ENCODE measurements at places on chromosomes 6 and 20.

GRCh38 chr6:97850458-97851212, 567.6 kb upstream of the MMS22L start:
- peak; percentile 63 for DNase-seq

DNA sequence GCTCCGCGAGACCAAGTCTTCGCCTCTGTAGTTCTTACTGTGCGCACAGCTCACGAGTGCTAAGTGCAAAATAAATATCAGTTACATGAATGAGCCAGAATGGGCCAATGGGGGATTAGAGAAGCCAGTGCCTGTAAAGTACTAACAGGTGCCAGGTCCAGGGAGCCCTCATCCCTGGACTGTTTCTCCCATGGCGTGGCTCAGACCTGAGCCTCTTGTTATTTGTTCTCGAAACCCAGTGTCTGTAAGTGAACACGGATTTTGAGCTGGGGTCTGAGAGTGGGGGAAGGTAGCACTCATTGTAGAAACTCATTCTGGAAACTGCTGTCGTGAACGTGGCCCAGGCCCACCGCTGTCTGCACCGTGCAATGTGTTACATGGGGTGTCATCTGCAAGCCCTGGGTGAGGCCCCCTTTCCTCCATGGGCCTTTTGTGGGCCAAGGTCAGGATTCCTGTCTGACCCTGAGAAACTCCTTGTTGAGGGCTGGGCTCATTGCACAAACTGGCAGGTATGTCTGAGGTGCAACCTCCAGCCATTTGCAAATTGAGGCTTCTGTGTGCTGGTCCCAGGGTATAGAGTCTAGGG, 154.7 kb downstream of the SYCP2 start:
- DNase-seq = no peak

DNA sequence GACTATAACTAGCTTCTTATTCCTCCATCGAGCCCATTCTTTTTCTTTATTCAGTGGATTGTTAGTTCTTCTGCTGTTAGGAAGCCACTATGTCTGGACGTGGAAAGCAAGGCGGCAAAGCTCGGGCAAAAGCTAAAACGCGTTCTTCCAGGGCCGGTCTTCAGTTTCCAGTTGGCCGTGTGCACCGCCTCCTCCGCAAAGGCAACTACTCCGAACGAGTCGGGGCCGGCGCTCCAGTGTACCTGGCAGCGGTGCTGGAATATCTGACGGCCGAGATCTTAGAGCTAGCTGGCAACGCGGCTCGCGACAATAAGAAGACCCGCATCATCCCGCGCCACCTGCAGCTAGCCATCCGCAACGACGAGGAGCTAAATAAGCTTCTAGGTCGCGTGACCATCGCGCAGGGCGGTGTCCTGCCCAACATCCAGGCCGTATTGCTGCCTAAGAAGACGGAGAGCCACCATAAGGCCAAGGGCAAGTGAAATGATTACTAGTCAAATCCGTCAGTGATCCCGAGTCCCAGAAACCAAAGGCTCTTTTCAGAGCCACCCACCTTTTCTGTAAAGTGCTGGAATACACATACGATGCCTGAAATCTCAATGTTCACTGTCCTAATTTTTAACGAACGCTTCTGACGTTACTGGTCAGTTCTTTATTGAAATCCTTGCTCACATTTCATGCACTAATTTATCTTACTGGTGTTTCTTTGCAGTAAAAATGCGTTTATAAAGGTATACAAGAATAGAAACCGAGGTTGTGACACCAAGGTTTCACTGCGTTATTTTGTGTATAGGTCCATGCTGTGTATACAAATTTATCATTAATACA, 129.9 kb downstream of the HFE start:
- peak; percentile 79 for DNase-seq

- peak; percentile 81 for DNase-seq
Measured at GRCh38 chr6:137277971-137278637, 58.9 kb upstream of the IFNGR1 start.

- no peak for DNase-seq
Measured at GRCh38 chr6:115551527-115551926, 509.2 kb downstream of the FRK start.

GRCh38 chr6:142763205-142763604, 181.8 kb downstream of the HIVEP2 start:
- peak; percentile 70 for DNase-seq

DNA sequence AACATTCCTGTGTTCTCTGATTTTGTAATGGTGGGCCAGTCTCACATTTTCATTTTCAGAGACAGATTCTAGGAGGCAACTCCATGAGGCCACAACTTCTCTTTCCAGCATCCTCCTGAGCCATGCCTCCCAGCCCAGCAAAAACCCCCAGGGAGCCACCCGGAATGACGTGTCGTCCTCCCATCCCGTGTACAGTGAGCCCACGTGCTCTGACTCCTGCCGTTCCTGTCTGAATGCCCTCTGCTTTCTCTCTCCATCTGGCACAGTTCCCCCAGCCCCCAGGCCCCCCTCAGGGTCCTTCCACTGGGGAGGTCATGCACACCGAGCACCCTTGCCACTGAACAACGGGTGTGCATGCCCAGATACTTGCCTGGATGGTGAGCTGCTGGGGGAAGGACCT, 38.0 kb downstream of the C20orf203 start:
- DNase-seq = peak; percentile 44

DNA sequence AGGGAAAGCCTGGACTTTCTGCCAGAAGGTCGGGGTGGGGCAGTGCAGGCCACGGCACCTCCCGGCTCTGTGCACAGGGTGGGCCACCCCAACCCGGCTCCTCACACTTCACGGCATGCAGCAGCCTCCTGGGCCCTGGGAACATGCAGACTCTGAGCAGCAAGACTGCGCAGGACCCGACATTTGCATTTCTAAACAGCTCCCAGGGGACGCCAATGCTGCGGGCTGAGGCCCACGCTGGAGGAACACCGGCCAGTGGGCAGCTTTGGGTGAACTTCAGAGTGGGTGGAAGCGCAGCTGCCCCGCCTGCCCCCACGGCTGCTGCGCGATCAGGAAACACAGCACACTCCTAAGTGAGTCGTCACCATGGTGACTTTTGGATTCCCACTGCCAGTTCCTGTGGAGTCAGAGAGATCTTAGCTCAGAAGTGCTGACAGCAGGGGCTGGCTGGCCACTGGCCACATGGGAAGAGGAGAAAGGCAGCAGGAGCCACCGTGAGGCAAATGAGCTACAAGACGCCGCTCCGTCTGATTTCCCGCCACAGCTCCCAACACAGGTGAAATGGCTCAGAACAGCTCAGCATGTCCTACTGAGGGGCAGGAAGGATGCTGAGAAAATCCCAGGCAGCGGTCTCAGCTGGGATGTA, 52.1 kb downstream of the RNASET2 start:
- DNase-seq = peak; percentile 22

GRCh38 chr20:11849976-11850670, 67.6 kb upstream of the BTBD3 start:
- DNase-seq = peak; percentile 93

- no peak for DNase-seq
Measured at GRCh38 chr6:39181333-39181732, 47.9 kb downstream of the KCNK5 start.

DNA sequence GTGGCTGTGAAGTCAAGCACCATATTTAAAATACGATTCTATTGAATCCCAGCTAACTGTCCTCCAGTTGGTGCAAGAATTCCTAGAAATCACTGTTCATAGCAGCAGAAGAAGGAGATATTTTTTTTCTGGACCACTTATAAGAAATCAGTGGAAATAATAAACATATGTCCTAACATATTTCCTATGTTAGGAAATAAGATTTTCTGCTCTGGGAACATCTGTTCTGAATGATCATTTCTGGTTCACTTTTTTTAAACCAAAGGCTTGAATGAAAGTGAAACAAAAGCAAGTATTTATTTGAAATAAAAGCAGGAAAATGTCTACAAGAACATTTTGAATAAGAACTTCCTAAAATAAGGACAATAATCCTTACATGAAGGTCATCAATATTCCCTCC, 138.9 kb upstream of the RALGAPA2 start:
- DNase-seq = no peak

GRCh38 chr20:58043236-58044140, 185.0 kb downstream of the ANKRD60 start:
- DNase-seq = no peak

DNA sequence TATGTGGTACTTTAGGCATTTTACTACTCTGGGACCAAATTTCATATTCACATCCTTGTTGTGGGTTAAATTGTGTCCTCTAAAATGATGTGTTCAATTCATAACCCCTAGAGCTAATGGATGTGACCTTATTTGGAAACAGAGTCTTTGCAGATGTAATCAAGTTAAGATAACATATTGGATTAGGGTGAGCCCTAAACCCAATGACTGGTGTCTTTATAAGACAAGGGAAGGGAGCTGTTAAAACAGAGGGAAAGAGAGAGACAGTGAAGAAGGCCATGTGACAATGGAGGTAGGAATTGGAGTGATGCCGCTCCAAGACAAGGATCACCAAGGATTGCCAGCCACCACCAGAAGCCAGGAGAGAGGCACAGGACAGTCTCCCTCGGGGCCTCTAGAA, 220.0 kb downstream of the ADGRG6 start:
- no peak for DNase-seq

DNA sequence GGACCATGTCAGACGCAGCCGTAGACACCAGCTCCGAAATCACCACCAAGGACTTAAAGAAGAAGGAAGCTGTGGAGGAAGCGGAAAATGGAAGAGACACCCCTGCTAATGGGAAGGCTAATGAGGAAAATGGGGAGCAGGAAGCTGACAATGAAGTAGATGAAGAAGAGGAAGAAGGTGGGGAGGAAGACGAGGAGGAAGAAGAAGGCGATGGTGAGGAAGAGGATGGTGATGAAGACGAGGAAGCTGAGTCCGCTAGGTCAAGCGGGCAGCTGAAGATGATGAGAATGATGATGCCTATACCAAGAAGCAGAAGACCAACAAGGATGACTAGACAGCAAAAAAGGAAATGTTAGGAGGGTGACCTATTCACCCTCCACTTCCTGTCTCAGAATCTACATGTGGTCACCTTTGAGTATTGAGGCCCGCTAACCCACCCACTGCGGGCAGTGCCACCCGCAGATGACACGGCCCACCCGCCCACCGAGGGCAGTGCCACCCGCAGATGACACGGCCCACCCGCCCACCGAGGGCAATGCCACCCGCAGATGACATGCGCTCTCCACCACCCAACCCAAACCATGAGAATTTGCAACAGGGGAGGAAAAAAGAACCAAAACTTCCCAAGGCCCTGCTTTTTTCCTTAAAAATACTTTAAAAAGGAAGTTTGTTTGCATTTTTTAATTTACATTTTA, 43.3 kb downstream of the MGME1 start:
- no peak for DNase-seq

GRCh38 chr6:71072508-71072907, 115.6 kb upstream of the B3GAT2 start:
- DNase-seq = peak; percentile 69

DNA sequence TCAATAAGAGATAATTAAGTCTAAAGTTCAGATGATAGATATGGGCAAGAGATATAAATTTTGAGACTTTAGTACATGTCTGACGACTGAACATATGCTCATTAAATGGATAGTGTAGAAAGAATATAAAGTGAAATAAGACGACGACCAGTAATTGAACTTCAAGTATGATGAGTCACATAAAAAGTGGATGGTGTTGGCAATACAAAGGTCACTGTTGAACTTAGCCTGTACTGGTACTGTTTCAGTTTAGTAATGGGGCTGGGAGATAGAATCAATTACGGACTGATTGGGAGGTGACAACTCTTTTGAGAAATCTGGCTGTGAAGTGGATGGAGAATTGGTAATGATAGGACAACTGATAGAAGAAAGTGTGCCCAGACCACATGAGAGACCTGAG, 68.1 kb downstream of the IBTK start:
- peak; percentile 39 for DNase-seq

GRCh38 chr20:25239387-25240370, 8.2 kb upstream of the PYGB start:
- DNase-seq = no peak

GRCh38 chr20:41171736-41172295, 34.5 kb downstream of the PLCG1 start:
- no peak for DNase-seq

DNA sequence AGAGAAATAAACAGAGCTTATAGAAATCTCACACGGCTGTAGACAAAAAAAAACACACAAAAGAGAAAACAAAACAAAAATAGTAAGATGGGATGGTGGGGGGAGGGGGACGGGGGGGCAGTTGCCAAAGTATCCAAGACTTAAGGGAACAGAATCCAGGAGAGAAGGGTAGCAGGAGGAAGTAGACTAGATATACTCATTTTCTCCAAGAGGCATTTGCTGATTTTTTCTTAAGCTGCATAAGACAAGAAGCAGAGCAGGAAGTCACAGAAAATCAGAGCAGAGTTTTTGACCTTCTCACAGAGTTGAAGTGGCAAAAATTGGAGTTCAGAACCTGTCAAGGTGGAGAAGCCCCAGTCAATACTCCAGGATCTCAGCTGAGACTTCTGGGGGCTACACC, 237.7 kb downstream of the HIVEP2 start:
- DNase-seq = no peak

- DNase-seq = peak; percentile 32
Measured at GRCh38 chr6:7909323-7910276, 988 bp downstream of the TXNDC5 start.

DNA sequence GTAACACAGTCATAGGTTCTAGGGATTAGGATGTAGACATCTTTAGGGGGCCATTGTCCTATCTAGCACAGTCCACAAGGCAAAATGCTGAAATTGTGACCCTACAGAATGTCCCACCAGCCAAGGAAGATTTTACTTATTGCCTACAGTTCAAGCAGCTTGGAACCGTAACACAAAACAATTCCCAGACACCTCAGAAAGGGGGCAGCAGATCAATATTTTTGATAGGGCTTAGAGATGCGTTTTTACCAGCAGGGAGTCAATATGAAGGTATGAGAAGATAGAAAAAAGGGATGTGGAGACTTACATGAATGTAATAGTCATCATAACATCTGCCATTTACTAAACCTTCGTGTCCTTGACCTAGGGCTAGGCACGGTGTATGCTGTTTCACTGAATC, 81.0 kb downstream of the TMEM170B start:
- DNase-seq = peak; percentile 27

- DNase-seq = no peak
Measured at GRCh38 chr20:50359607-50360217, 150.5 kb upstream of the PTPN1 start.

Measured in fibroblast of mammary gland (primary cell).